ENCODE measurements at places on chromosomes 11 and 22.

DNA sequence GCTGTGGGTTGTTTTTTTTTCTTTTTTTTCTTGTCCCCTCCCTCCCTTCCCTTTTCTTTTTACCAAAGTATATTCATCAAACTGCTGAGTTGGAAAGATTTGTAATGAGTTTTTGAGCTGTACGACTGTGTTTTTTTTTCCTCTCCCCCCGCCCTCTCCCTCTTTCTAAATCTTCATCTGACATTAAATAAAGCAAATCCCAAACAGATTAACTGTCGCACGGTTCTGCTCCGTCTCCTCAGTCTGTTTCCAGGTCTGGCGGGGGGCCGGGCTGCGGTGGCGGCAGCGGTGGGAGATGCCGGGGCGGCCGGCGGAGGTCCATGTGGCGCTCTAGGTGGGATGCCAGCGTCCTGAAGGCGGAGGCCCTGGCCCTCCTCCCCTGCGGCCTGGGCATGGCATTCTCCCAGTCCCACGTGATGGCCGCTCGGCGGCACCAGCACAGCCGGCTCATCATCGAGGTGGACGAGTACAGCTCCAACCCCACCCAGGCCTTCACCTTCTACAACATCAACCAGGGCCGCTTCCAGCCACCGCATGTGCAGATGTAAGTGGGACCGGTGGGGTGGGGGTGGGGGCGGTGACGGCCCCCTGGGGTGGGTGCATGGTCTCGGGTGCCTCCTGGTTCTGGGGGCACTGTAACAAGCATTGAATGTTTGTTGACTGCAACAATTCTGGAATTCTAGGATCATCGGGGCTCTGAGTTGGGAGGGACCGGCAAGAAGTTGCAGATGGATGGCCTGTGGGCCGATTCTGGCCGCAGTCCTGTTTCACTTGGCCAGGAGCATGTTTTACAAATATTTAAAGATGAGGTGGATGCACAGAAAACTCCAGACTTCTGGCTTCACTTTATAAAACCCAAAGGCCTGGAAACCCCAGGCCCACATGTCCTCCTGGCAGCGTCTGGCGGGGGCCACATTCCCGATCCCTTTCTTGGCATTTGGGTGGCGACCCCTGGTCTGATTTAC, 13.1 kb downstream of the MPPED1 start:
- DNase-seq = no peak

- no peak for DNase-seq
Observed at GRCh38 chr11:123057661-123058305, 4.2 kb downstream of the HSPA8 start.

- no peak for DNase-seq
Observed at GRCh38 chr11:17734418-17734911, at the start of gene KCNC1. Gene KCNC1, plus strand, starts transcription at chr11:17734781. Its CDS starts 1,222 bp downstream, at chr11:17736003.

DNA sequence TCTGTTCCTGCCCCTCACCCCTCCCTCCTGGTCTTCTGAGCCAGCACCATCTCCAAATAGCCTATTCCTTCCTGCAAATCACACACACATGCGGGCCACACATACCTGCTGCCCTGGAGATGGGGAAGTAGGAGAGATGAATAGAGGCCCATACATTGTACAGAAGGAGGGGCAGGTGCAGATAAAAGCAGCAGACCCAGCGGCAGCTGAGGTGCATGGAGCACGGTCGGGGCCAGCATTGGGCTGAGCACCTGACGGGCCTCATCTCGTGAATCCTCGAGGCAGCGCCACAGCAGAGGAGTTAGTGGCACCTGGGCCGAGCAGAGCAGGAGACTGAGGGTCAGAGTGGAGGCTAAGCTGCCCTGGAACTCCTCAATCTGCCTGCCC, 941.8 kb downstream of the BRD1 start:
- DNase-seq = no peak

GRCh38 chr11:104043142-104043541, 6.7 kb downstream of the DDI1 start:
- no peak for DNase-seq

DNA sequence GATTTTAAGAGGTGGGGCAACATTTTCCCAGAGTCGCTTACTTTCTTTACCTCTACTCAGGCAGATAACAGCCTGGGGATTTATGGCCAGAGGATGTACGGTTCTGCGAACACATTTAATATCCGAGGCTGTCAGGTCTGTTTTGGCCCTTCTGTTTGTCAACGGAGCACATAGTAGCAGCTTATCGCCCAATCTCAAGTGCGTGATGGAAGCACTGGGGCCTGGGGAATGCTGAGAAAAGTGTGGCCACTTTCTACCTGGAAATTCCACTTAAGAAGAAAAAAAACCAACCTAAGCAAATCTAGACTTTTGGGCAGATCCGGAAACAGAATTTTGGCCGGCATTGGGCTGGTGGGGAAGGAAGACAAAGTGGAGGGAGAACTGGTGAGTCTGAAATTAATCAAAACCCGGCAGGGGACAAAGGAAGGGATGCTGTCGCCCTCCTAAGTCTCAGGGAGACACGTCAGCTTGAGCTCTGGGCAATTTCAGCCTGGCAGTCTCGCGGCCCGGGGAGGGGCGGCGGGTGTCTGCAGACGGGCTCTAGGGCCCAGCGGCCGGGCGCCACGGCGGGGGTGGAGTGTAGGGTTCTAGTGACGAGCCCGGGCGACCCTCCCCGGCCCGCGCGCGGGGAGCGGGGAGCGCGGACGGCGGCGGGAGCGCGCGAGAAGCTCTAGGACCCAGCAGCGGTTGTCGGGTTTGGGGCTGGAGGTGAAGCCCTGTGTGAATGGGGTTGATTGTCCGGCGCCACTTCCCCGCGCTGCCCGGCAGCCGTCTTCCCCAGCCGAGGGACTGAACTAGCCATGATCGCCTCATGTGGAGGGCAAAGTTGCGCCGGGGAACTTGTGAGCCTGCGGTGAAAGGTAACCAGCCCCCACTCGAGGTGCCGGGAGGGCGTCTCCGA, at the start of gene AMOTL1:
TSS of gene AMOTL1 (plus strand) at position 656 of the 901 bp plus-strand sequence. CDS start at position 812, 156 bp downstream.
- peak; percentile 92 for DNase-seq

GRCh38 chr22:39290724-39291161, 28.7 kb downstream of the RPL3 start:
- DNase-seq = no peak

Measured in NAMALWA (cell line).